ENCODE measurements at places on chromosomes 2 and 18.
A peak's percentile ranks its signal among the peaks of the same experiment; 100 is the strongest.

DNA sequence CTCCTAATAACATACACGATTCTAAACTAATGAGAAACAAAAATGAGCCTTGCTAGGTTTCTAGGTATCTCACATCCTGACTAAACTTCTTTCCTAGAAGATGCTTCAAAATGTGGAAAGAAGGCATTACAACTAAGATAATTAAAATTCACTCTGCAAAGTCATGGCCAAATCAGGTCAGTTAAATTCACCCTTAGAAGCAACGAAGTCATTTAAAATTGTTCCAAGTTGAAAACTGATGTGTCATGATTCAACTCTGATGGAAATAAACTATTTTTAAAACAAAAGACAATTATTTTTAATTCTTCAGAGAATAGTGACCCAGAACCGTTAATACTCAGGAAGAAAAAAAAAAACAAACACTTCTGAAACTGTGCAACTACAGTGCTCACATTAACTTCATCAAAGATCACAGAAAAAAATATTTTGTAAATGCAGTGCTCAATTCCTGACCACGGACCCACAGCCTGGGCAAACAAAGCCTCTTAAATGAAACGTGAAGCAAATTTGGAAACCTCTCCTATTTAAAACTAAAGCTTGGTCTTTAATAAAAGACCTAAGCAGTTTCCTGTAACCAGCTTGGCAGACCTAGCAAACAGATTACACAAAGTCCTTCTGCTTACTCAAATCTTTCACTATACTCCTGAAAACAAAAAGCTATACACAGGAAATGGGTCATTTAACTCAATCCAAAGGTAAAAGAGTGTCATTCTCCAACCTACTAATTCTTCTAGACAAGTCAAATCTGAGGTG, 39.0 kb downstream of the CHN1 start:
- no peak for DNase-seq

- DNase-seq = no peak
Measured at GRCh38 chr2:231339316-231339715, 56.2 kb upstream of the B3GNT7 start.

DNA sequence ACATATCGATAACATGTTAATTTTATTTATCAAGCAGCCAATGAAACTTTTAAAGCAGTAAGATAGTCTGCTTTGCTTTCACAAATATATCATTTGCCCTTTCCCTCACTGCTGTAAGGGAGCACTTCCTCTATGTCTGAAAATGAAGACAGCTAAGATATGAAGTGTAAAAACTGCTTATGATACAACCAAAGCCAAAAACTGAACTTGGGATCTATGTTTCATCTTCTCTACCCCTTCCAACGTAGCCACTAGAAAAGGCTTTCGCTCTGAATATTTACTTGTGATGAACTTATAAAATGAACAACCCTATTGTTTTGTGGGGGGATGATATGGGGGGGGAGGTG, 140.3 kb downstream of the TCF4 start:
- no peak for DNase-seq

GRCh38 chr2:172230889-172231401, 128.2 kb upstream of the DLX2 start:
- no peak for DNase-seq

DNA sequence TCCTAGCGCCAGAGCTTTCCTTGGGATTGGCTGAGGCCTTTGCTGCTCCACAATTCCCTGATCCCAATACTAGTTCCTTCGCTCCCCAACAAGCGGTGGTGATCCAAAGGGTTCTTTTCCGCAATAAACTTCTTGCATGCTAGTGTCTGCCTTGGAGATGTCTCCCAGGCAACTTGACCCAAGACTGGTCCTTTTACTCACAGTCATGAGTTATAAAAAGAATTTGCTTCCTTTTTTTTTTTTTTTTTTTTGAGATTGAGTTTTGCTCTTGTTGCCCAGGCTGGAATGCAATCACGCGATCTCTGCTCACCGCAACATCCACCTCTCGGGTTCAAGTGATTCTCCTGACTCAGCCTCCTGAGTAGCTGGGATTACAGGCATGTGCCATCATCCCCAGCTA, 89.8 kb upstream of the SP3 start:
- DNase-seq = no peak

DNA sequence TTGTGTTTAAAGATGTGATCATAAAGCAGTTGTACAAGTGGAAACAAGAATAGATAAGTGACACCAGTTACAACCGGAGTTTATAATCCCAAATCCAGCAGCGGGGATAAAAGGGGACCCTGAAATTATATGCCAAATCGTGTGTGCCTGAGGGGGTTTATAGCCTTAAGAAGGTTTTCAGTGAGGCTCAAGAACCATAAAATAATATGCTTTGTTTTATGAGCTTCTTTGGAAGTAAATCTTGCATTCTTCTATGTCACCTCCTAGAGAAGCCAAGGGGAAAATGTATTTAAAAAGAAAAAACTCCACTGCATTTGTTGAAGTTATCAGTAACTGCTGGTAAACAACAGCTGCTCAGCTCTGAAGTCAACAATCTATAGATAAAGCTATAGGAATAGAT, 25.8 kb upstream of the MAP3K20 start:
- no peak for DNase-seq

DNA sequence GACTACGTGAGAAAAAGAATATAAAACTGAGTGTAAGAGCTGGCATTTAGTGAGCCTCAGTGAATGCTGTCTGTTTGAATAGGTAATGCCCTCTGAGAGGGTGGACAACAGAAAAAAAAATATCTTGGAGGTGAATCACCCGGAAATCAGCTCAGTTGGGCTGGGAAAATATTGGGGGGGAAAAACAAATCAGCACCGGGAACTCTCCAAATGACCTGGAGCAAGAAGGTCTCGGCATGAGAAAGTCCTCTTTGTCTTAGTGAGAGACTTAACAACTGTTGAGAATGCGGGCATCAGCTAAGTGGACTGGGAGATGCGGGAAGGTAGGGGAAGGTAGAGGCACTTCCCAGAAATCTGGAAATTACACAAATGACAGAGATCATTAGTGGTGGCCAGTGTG, 109.4 kb upstream of the POU3F3 start:
- DNase-seq = no peak

DNA sequence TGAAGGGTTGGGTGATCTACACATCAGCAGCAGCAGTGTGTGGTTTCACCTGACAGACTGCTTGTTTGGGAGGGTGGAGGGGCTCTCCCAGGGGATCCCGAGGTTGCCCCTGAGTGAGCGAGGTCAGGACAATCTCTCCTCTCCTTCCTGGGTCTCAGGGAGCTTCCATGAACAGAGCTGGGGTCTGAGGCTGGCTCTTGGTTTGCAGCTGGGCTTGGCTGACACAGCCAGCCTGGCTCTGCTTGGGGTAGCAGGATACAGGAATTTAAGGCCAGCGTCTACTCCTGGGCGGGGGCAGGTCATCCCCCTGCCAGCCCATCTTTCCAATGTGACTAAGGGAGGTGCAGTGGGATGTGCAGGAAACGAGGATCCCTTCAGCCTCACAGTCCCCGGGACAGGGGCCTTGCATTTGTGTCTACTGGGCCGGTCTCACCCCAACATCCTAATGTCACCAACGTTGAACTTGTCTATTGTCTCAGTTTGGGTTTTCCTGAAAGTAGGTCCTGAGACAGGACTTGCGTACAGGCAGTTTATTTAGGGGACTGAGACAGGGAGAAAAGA, 262.6 kb upstream of the HDAC4 start:
- DNase-seq = no peak

GRCh38 chr2:60964651-60965498, 52.6 kb upstream of the PEX13 start:
- no peak for DNase-seq

DNA sequence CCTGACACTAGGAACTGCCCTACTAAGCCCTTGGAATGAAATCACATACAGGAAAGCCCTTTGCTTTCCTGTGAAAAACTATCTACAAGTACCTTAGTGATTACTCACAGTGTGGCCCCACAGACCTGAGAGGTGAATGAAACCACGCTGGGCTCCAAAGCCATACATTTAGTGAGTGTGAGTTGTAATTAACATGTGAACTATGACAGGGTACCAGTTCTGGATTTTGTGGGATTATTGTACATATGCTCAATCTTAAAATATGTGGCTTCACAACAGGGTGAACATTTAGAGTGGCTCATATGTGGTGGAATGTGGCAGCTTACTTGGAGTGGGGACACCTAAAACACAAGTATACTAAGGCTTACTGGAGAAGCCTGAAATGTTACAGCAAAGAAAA, 12.3 kb downstream of the KCTD1 start:
- no peak for DNase-seq

DNA sequence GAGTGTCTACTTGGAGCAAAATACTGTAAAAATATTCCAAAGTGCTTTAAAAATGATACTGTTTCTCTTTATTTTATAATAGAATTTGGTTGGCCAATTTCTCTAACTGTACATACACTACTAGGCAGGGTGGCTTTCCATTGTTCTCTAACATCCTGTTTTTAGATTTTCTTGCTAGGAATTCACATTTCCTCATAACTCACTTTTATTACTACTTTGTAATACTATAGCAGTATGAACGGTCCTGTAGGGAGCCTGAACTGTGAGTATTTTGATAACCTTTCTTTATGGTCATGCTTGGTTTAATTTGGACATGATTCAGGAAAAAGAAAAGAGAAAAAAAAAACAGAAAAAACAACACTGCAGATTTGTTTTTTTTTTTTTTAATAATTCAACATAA, 37.8 kb downstream of the GCG start:
- no peak for DNase-seq

DNA sequence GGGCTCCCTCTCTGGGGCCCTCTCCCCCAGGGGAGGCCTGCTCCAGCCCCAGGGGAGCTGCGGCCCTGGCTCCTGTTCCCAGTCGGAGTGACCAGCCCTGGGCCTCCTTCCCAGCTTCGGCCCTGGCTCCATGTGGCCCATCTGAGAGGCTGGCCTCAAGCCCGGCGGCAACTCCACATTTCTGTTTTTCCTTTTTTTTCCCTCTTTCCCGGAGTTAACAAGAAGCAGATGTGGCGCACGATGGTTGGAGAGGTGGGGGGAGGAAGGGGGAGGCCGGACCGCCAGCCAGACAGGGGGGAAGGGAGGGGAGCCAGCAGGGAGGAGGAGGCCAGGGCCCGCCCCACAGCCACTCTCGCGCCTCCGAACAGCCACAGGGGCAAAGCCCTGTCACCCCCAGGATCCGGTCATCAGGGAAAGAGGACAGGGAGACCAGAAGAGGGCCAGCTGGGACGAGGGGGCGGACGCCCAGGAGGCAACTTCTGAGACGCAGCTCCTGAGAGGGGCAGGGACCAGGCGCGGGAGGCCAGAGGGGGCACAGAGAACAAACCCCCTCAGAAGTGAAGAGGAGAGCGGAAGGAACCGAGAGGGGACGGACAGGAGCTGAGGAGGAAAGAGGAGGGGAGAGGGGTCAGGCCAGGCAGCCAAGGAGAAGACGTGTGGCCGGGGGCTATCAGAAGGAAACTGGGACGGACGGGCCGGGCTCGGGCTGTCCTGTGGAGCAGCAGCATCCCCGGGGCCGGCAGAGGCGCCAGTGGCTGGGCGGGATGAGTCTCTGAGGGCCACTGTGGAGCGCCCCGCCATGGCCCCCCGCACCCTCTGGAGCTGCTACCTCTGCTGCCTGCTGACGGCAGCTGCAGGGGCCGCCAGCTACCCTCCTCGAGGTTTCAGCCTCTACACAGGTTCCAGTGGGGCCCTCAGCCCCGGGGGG, at the start of gene EMILIN1:
Gene EMILIN1 (plus strand): TSS at position 349 of the 928 bp plus-strand sequence. CDS start 451 bp downstream, at position 800.
- DNase-seq = peak; percentile 75

DNA sequence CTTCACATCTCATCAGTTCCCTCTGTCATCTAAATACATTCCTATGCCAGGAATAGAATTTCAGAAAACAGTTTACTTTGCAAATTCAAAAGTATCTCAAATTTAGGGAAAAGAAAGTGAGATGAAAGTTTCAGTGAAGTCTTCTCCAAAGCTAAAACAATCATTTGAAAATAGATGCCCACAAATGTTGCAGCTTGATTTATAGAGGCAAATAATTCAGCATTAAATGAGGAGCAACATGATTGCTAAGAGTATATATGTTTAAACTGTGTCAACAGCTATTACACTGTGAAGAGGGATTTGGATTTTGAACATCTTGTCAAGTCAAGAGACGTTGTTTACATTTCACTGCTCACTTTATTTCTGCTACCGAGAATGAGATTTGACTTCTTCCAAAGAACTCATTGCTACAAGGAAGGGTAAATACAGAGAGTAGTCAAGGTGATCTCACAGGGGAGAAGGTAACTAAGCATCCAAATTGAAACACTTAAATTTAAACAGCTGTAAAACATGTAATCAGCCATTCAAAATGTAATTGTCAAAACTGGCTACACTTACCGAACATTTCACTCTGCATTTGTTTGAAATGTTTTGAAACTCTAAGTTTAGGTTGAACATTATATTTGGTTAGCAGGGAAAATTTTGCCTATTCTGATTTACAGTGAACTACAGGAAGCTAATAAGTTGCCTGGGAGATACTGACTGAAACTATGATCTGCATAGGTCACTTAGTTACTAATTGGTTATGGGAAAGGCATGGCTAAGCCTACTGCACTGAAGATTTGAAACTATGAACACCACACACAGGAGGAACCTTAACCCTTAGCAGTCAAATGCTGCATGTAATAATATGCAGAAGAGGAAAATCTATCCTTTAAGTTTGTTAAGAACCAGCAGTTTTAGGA, 33.2 kb upstream of the GALNT3 start:
- no peak for DNase-seq

Data from right renal pelvis (tissue), 4 donors.